ENCODE measurements at places on chromosomes 1 and 21.

GRCh38 chr1:194968916-194969315 is 1639.3 kb downstream of the KCNT2 start:
- no peak for DNase-seq

DNA sequence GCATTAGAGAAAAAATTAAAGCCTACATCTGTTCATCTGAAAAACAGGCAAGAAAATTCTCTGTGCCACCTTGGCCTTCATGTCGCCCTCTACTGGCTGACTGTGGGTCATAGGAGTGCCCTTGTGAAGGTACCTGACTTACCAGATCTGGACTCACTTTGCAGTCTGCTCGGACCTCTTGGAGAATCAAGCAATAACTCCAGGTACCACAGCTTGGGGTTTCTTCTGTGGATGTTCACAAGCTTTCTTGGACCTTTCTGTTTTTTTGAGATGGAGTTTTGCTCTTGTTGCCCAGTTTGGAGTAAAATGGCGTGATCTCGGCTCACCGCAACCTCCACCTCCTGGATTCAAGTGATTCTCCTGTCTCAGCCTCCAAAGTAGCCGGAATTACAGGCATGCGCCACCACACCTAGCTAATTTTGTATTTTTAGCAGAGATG is 2.4 kb upstream of the PRAMEF18 start:
- DNase-seq = no peak

DNA sequence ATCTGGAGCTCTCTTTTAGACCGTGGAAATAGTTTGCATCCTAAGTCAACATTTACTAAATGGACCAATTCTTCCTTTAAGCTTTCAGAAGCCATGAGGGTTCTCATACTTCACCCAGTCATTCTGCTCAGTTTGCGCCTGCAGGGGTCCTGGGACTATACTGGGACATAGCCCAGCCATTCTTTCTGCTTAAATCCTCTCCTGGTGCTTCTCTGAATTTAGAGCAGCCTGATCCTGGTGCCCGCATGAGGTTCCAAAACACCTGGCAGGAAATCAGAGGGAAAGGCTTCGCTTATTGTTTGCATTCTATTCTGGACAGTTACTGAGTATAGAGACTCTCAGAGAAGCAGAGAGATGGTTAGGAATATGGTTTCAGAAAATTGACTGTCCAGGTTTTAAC is 27.0 kb downstream of the TNN start:
- no peak for DNase-seq

GRCh38 chr21:26408511-26408910 is 164.6 kb downstream of the CYYR1 start:
- DNase-seq = no peak

DNA sequence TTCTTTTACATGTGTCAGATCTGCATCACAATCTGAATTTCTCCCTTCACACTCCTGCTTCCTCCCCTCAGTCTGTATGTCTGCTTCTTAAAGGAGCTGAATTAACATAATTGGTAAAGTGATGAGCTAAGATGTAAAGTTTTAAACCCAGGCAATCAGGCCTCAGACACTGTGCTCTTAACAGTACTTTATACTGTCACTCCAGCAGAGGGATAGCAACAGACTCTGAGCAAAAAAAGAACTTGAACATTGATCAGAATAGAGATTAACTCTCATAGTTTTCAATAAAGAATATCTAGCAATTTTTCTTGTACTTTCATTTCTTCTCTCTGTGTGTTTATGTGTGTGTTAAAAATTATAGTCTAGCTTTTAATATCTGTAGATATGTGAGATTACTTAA is 110.3 kb downstream of the DUSP10 start:
- no peak for DNase-seq

DNA sequence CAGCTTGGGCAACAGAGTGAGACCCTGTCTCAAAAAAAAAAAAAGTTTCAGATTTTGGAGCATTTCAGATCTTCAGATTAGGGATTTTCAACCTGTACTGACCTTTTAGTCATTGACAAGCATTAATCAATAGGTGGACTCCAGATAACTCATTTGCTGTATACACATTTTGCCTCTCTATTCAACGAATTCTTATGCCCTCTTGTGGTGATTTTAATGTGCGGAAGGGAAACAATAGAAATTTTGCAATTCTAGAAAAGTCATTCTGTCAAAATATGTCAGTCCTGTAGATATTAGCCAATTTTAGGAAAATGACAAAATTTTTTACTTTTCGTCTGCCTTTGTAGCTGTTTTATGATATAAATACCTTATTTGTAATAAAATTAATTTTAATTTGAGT is 11.6 kb upstream of the OR2G2 start:
- DNase-seq = peak; percentile 59

DNA sequence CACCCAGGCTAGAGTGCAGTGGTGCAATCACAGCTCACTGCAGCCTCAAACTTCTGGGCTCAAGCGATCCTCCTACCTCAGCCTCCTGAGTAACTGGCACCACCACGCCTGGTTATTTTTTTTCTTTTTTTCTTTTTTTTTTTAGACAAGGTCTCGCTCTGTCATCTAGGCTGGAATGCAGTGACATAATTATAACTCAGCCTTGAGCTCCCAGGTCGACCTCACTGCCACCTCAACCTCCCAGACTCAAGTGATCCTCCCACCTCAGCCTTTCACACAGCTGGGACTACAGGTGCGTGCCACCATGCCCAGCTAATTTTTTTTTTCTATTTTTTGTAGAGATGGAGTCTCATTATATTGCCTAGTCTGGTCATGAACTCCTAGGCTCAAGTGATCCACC is 66.9 kb upstream of the ECE1 start:
- no peak for DNase-seq

DNA sequence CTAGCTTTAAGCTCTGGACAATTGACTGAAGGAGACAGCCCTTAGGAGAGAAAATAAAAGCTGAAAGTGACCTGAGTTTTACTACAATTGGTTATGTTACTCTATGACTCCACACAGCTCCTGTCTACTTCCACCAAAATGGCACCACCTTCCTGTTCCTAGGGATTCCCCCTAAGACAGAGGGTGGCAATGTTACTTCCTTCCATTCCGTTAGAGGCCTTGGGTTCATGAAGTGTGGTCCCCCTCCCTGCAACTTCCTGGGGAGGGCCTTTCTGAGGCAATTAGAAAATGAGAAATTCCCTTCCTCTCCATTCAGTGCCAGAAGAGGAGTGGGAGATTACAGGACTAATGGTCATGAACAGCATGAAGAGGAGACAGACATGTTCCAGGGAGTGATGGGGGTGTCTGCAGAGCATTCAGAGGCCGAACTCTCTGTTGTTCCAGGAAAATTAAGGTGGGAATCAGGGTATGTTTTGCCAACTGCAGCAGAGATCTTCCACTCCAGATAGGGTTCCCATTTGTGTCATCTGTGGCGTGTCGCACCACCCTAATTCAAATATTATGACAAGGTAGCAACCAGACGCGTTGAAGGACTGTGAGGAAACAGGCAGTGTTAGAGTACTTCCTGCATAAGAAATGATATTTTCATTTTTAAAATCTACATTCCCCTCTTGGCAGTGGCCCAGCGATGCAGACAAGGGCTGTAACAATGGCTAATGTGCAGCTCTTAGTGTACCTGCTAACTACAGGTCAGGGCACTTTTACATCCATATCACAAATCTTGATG is 53.1 kb upstream of the TRIM67 start:
- DNase-seq = no peak

DNA sequence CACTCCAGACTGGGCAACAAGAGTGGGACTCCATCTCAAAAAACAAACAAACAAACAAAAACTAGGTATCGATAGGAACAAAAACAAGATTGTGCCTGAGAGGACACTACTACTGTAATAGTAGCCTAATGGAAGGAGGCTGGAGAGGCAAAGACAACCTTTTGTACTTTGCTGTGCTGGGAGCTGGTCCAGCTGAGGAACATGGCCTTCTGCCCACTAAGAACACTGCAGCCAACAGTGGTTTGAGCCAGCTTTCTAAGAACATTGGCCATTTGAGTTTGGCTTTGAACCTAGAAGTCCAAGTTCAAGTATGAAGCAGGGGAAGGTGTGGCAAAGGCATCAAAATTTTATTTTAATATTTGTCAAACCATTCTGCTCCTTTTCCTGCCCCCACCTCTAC is 22.7 kb upstream of the RGS8 start:
- DNase-seq = no peak

DNA sequence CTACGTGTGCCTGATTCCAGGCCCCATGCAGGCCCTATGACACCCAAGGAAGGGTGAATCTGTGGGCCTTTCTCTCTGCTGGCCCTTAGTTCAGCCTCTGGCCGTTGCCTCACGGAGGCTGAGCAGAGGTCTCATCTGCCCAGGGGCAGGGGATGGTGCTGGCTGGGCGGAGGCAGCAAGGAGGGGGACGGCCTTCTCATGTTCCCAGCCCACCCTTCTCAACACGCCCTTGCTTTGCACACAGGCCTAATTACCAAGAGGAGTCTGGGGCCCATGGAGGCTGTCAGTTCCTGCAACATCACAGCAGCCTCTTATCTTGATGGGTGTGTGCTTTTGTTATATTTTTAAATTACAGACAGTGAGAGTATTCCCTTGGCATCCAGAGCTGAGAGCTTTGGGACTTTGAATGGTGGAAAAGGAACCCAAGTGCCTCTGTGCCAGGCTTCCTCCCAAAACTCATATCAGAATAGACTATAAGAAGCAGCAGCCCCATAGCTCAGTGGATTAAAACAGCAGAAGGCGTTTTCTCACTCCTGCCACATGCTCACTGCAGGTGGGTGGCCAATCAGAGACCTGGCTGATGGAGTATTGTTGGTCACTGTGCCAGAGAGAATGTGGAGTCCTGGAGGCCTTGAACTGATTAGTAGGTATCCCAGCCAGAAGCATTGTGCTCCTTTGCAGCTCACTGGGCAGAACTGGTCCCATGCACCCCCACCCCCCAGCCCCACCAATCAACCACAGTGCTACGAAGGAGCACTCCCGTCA is 164.9 kb downstream of the CAMTA1 start:
- no peak for DNase-seq

GRCh38 chr1:233487408-233487807 is 126.5 kb upstream of the KCNK1 start:
- DNase-seq = no peak

- DNase-seq = no peak
Measured at GRCh38 chr1:91631718-91632330, 131.2 kb downstream of the CDC7 start.

GRCh38 chr1:77348549-77348948 is 66.7 kb downstream of the AK5 start:
- DNase-seq = no peak

- DNase-seq = peak; percentile 46
Measured at GRCh38 chr1:40877698-40878097, 15.5 kb upstream of the CITED4 start.

GRCh38 chr1:68358439-68358838 is 91.3 kb downstream of the RPE65 start:
- no peak for DNase-seq

DNA sequence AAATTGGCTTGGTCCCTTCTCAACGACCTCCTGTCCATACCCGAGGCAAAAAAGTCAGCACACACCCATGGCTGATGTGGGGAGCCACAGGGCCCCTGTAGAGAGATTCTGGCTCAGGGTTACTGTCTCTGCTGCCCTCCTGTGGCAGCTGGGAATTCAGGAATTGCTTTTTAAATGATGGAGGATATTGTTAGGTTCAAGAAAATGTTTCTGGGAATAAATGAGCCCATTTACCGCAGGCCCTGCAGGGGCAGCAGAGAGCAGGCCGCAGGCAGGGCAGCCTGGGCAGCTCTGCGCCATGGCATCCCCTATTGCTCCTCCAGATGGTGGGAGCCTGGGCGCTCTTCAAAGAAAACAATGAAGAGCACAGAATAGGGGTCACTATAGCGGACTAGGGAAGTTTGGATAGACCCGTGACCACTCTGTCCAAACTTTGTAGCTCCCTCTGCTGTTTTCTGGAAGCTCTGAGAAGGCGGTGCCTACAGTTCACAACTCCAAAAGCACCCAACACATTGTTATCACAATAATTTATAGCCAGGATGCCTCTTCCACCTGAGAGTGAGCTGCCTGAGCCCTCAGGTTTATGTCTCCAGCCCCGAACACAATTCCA is 201.1 kb downstream of the BACH1 start:
- peak; percentile 74 for DNase-seq

- DNase-seq = no peak
Measured at GRCh38 chr1:36327421-36328087, 4.1 kb upstream of the EVA1B start.

DNA sequence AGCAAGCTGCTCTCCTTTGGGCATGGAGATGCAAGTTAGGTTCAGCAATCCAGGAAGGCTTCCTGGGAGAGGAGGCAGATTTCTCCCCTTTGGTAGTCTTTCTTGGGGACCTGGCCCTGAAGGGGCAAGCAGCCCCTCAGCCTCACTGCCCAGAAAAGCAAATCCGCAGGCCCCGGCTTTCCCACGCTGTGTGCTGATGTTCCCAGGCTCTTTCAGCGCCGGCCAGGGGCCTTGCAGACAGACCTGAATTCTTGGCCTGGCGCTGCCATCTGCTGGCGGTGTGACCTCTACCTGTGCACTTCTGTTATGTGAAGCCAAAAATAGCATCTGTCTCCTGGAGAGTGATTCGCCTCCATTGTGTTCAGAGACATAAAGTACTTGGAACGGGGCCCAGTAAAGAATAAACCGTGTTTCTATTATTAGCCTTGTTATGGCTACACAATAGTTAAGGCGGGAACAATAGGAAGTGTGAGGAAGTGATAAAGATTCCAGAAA is 64.8 kb downstream of the ALPL start:
- peak; percentile 43 for DNase-seq

- peak; percentile 32 for DNase-seq
Measured at GRCh38 chr1:71593523-71593922, 512.7 kb upstream of the ZRANB2 start.

GRCh38 chr1:13619909-13620308 is 36.3 kb downstream of the PDPN start:
- DNase-seq = no peak

DNA sequence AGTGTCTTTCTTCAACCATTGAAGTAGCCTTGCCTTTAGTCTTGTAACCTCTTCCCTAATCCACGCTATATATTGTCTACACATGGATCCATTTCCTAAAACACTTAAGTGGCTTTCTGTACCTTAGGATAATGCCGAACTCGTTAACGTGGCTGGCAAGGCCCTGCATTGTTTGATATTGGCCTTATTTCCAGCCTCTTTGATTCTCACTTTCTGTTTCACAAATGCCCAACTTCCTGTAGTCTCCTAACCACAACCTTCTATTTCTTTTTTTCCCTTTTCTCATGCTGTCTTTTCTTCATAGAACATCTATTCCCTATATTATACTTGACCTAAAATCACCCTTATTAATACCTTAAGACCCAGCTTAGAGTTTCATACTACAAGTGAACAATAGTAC is 536.0 kb downstream of the LMO4 start:
- DNase-seq = no peak

GRCh38 chr1:234713859-234714258 is 103.9 kb upstream of the IRF2BP2 start:
- no peak for DNase-seq

GRCh38 chr1:236173174-236173767 is 30.9 kb downstream of the GPR137B start:
- DNase-seq = no peak

DNA sequence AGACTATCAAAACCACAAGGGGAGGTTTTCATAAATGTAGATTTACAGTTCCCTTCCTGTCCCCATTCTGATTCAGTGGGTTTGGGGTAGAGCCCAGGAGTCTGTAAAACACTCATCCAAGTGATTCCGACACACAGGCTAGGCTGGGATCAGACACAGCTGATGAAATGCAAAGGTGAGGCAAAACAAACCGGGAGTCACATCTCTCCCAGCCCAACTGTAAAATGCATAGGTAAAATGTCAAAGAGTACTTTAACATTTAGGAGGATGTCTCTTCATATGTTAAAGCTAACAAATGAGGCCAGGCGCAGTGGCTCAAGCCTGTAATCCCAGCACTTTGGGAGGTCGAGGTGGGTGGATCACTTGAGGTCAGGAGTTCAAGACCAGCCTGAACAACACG is 45.0 kb downstream of the ZNF281 start:
- DNase-seq = no peak
